Spleen (tissue), 13 donors: ENCODE measurements at places on chromosomes 7 and 10. TPM values are rescaled to one million over a fixed set of nuclear protein-coding genes. Genes with fewer than 3 reads are reported as not detected.

GRCh38 chr10:18229826-18230225 lies 89.6 kb downstream of the CACNB2 start:
- no peaks in the 10 kb centered on the region for H3K27me3 ChIP-seq
- H3K4me1 ChIP-seq: no peaks in the 10 kb centered on the region
- no peaks in the 10 kb centered on the region for H3K36me3 ChIP-seq

GRCh38 chr10:130935128-130935439 lies 376.4 kb downstream of the TCERG1L start:
- H3K4me3 ChIP-seq: no peak overlapping the region

GRCh38 chr7:78765943-78766729 lies 687.3 kb downstream of the MAGI2 start:
- no peak for DNase-seq
- H3K4me1 ChIP-seq: peaks cover 15% of the 10 kb centered on the region
- H3K4me3 ChIP-seq: no peak overlapping the region
- no peaks in the 10 kb centered on the region for H3K27me3 ChIP-seq
- H3K36me3 ChIP-seq: no peaks in the 10 kb centered on the region

The NCF1 gene
- 93.3 TPM for total RNA-seq

The HPSE2 gene
- not detected for total RNA-seq
